ENCODE measurements at places on chromosomes 16 and 17.

DNA sequence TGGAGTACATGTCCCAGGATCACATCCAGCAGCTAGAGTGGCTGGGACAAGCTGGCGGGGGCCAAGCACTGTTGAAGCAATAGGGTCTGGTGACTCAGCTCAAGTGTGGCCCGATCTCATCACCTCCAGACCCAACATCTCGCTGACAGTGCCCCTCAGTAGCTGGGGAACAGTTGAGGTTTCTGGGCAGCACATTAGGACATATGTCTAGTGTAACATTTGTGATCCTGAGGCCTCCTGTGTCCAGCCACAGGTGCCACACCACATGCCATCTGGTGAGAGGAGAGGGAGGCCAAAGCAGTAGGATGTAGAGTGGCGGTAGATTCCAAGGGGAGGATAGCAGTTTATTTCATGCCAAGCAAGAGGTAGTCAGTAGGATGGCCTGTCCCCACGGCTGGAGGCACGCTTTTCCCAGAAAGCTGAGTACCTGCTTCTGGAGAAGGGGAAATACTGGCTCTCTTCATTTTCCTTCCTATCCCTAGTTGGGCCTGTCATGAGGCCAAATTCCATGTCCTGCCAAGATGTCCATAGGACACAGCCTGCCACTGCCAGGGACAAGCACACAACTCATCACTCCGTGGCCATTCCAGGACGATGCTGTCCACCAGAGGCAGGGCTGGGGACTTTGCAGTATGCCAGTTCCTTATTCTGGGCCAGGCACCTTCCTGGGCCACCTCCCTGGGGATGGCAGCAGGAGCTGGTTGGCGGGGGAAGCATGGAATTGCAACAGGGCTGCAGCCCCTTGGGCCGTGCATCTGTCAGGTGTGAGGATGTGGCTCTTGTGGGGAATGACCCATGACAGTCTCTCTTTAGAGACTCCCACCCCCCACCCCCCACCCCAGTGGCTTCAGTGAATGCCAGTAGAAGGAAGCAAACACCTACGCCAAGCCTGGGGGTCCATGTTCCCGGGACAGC, 24.0 kb downstream of the GGA3 start:
- no peak for DNase-seq

DNA sequence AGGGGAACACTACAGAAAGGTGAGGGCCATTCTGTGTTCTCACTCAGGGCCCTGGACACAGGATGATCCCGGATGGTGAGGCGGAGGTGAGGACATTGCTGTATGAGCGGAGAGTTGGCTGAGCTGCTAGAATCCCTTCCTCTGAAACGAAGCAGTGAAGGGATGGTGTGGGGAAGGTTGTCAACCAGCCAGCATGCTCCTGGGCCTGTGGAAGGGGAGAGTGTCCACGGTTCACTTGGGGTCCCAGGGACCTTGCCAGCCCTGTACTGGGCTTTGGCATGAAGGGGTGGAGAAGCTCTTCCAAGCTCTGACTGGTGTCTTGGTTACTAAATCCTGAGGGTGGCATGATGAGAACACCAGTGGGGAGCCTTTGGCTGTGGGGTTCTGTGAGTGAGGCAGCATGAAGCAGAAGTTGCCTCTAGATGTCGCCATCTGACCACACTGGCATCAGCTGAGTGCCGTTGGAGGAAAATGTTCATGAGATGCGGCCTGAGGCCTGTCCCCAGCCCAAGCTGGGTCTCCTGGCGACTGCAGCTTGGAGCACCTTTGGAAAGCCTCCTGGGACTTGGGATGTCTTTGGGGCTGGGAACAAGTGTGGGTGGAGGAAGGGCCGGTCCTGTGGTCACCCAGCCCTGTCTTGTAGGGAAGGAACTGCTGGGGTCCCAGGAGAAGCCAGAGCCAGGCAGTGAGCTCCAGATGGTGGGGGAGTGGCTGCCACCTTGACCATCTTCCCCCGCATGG, 14.8 kb downstream of the PDP2 start:
- peak; percentile 30 for DNase-seq

DNA sequence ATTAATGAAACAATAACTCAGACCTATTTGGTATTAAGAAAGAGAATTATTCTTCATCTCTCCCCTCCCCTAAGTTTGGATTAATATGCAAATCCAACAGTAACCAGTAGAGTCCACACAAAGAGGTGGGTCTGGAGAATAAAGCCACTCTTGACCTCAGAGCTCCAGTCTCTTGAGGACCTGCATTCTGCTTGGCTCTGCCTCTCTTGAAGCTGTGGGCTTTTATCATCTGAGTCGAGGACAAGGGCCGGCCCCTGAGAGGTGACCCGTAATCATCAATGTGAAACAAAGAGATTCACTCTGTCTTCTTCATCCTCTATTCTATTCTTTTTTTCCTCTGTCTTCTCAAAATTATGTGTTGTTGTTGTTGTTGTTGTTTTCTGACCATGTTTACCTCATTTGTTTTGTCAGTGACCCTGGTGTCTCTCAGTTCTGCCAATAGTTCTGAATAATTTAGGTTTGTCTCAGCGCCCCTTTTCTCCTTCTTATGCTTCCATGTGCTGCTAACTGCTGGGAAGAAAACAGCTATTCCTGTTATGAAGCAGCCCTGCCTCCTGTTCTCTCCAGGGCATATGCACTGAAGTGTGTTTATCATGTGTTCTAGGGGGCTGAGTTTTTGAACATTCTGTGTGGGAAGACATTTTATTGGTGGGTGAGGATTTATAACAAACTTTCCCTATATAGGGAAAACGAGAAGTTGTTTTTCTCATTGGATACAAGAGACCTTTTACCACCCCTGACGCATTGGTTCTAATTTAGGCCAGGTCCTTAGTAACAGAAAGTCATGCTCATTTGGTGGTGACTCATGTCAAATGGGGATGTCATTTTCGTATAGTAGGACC, 135.8 kb downstream of the TRIM37 start:
- DNase-seq: no peak

DNA sequence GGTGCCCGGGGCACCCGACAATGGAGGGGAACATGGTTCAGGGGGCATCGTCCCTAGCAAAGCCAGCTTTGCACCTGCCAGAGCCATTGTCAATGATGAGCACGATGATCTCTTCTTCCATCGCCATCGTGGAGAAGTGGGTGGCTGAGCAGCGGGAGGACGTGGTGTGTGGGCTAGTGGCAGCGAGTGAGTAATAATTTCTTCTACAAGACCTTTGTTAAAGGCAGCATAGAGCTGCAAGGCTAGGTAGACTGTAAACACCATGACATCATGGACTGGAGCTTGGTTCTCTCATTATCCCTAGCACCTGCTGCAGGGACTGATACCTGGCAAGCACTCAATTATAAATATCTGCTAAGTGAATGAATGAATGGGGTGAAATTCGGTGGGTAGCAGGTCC, 6.7 kb upstream of the HEATR3 start:
- no peak for DNase-seq

GRCh38 chr16:75455677-75456076, 8.8 kb downstream of the TMEM170A start:
- no peak for DNase-seq

- DNase-seq: no peak
These were observed 8.0 kb upstream of the GINS2 start for GRCh38 chr16:85696781-85697180.

GRCh38 chr17:58232707-58233156, 5.7 kb upstream of the LPO start:
- no peak for DNase-seq

DNA sequence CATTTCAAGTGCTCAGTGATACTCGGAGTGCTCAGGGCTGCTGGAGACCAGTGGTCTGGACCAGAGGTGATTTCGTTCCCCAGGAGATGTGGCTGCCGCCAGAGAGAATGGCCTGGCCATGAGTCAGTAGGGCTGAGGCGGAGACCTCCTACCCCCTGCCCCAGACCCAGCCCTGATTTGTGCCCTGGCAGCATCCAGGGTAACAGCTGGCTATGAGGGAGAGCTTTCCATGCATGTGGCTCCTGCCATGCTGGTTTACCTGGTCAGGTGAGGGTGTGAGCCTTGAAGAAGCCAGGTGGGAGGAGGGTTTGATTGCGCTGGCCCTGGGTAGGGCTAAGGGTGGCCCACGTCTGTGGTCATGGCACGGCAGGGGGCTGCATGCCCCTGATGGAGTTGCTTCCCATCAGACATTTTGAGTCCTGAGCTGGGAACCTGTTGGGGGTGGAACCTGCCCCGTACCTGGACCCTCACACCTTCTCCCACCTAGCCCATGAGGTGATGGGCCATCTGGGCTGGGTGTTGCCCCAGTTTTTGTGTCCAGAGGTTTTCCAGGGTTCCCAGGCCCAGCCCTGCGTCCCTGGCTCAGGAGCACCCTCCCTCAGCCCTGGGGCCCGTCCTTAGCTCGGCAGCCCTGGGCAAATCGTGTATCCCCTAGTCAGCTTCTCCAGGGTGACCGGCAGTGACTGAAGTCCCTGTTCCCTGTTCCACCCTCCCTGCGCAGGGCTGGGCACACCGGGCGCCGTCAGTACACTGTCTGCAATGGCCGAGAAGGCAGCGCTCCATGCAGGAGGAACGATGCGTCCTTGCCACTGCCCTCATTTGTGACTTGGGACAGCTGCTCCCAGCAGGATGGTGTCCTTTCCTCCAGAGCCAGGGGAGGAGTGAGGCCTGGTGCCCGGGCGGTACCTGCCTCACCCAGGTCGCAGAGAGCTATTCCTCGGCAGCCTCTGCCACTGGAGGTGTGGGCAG, 9.0 kb upstream of the CSNK1D start:
- no peak for DNase-seq

DNA sequence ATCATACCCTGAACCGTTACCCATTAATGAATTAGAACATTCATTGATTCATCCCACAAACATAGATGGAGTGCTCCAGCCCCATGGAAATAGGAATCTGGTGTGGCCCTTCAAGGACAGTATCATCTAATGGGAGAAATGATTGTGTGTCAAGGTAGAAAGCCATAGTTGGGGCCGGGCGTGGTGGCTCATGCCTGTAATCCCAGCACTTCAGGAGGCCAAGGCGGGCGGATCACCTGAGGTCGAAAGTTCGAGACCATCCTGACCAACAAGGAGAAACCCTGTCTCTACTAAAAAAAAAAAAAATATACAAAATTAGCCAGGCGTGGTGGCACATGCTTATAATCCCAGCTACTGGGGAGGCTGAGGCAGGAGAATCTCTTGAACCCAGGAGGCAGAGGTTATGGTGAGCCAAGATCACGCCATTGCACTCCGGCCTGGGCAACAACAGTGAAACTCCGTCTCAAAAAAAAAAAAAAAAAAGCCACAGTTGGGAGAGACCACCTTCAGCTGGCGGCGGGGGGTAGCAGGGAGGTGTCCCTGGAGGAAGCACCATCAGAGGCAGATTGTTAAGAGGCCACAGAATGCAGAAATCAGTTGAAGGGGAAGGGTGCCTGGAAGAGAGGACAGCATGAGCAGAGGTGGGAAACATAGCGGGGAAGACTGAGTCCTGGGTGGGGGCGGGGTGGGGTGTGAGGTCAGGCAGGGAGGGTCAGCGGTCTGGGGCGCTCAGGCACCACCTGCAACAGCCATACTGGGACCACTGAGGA, 60.0 kb downstream of the USP22 start:
- no peak for DNase-seq

- no peak for DNase-seq
These were observed 1.4 kb upstream of the SPG7 start for GRCh38 chr16:89506791-89507191.

Measured in stimulated activated CD8-positive, alpha-beta memory T cell treated with anti-CD3 and anti-CD28 coated beads, Interleukin-7, amount 100 ng/mL, for 1 hour (primary cell).